ENCODE measurements at places on chromosomes 4 and X.
A peak's percentile ranks its signal among the peaks of the same experiment; 100 is the strongest.

- no peak for DNase-seq
Observed at GRCh38 chrX:134752981-134753717, 94.9 kb upstream of the PLAC1 start.

DNA sequence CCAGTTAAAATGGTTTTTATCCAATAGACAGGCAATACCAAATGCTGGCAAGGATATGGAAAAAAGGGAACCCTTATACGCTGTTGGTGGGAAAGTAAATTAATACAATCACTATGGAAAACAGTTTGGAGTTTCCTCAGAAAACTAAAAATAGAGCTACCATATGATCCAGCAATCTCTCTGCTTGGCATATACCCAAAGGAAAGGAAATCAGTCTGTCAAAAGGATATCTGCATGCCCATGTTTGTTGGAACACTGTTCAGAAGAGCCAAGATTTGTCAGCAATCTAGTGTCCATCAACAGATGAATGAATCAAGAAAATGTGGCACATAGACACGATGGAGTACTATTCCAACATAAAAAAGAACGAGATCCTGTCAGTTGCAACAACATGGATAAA is 91.0 kb upstream of the SH3RF1 start:
- no peak for DNase-seq

- DNase-seq, result peak; percentile 85
Observed at GRCh38 chrX:112642349-112642748, 37.4 kb downstream of the LHFPL1 start.

DNA sequence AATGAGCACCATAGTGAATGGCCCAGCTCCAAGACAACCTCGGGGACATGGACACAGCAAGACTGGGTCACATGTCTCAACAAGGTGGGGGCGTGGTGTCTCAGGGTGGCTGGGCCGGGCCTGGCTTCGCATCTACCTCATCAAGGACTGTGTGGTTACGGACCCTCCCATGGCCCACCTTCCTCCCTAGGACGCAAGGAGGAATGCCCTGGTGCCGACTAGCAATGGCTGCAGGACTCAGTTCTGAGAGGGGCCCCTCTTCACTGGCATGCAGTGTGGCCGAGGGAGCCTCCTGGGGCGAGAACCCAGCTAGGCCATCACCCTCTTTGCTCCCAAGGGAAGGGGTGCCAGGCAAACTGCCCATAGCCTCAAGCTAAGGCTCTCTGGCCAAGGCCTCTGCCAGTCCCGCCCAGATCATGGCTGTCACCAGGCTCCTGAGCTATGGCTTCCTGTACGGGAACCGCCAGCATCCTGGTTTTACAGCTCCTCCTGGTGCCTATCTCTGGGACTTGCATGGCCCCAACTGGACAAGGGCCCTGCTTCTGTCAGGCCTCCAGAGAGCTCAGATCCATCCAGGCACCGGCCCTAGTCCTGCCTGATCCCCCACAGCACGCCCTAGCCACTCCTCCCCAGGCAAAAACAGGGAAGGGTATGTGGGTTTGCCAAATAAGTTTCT is 218.0 kb upstream of the AGTR2 start:
- DNase-seq, result no peak

GRCh38 chr4:3314706-3315260 is 22.0 kb downstream of the RGS12 start:
- no peak for DNase-seq

- DNase-seq, result peak; percentile 69
Observed at GRCh38 chr4:42995343-42995944, 102.9 kb downstream of the GRXCR1 start.
